CD4-positive, alpha-beta T cell treated with Interleukin-1 beta for 1 hour (primary cell): ENCODE measurements at places on chromosomes 16 and 17.

DNA sequence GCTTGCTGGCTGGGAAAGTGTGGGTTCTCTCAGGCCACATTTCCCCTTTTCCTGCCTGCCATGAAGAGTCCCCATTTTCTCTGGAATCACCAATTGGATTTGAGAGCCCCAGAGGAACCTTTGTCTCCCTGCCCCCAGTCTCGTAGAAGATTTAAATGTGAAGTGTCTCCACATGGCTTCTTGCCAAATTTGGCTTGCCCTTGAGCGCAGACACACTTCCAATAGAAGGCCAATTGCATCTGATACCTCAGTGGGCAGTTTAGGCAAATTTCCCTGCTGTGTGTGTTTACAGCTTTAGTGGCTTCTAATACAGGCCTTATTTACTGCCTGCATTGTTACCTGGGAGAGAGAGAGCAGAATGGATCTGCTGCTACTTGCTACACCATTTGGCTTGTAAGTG lies 29.7 kb downstream of the CDK5R1 start:
- no peak for DNase-seq

GRCh38 chr17:31272803-31273202 lies 24.2 kb downstream of the OMG start:
- DNase-seq = no peak

DNA sequence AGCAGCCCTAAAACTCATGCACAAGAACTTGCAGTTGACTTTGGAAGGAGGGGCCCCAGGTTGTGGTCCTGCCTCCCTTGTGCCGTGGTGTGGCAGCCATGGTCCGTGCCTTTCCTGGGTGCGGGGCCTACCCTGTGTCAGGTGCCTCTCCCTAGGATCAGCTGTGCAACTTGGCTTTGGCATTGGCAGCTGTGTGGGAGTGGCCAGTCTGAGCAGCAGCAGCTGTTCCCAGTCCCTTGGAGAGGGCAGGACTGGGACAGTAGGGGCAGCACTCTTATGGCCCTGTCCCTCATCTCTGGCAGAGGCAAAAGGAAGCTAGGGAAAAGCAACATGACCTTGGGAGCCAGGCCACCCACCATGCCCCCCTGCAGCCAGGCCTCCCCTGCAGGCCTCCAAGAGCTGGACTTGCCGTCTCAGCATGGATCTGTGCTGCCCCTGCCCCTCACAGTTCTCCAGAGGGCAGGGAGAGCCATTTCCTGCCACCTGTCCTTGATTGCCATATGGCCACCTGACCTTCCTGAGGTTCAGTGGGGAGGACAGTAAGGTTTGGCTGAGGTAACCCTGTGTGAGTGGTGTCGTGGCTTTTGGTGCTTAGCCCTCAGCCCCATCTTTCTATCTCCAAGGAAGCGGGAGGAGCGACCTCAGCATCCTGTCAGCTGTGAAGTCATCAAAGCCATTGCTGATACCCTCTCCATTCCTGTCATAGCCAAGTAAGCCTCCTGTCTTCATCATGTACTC lies 15.5 kb upstream of the NFATC3 start:
- peak; percentile 55 for DNase-seq

GRCh38 chr17:52201767-52202519 lies 43.4 kb upstream of the CA10 start:
- no peak for DNase-seq

DNA sequence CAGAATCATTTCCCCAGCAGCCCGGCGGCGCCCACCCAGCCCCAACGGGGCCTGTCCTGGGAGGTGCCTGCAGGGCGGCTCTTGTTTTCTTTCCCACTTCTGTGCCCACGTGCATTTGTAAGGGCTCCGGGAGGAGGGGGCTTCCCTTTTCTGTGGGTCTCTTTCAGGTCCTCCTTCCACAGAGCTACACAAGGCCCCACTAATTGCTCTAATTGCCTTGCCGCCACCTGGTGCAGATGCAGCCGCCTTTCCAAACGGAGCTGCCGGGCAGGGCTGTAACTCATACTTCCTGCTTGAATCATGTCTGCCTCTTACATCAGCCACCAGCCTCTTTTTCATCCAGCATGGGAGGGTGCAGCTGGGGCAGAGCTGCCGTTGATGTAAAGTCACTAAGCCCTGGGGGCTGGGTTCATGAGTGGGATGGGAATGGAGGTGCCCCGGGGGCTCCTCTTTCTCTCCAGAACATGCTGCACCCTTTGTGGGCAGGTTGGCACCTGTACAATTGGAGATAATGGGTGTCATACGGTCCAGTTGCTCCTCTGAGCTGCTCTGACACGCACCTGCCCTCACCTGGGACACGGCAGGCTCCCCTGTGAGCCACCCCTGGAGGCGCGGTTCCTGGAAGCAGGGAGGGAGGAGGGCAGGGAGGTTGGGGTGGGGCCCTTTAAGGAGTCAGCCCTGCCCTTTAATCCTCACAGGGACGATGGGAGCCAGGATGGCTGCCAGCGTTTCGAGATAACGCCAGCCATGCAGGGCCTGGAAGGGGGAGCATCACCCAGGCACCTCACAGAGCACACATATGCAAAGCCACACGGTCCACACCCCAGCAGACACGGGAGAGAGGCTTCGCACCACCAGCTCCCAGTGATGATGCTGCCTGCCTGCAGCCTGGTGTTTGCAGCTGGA lies 41.1 kb upstream of the KLHDC4 start:
- DNase-seq = peak; percentile 49

DNA sequence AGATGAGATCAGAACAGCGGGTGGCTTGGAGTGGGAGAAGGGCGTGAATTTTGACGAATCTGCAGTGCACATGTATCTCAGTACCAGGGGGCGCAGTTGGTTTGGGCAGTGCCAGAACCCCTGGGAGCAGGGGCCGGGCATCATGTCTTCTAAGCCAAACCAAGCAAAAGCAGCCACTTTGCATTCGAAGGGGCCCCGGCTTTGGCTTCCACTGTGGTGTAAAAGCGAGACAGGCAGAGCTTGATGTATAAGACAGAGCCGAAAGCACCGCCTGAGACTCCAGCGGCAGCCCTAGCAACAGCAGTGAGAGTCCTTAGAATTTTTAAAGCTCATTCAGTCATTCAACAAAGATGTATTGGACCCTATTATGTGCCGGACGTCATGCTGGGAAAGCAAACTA lies 3.8 kb upstream of the XYLT1 start:
- no peak for DNase-seq

GRCh38 chr17:56653877-56654276 lies 60.4 kb downstream of the NOG start:
- peak; percentile 67 for DNase-seq

GRCh38 chr16:27242398-27242797 lies 26.2 kb downstream of the NSMCE1 start:
- no peak for DNase-seq

DNA sequence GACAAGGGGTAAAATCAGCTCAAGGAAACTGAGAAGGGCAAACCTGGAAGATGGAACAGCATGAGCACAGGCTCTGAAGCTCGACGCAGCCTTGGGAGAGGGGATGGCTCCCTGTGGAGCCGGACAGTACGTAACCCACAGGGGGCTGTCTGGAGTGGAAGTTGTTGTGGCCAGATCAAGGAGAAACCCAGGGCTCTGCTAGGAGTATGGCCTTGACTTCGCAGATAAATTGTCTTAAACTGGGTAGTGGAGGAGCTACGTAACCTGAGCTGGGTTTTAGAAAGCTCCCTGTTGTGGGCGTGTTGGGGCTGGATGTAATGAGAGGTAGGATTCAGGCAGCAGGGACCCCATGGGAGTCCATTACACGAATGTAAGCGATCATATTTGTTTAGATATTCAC lies 25.5 kb upstream of the AXIN2 start:
- DNase-seq = no peak

DNA sequence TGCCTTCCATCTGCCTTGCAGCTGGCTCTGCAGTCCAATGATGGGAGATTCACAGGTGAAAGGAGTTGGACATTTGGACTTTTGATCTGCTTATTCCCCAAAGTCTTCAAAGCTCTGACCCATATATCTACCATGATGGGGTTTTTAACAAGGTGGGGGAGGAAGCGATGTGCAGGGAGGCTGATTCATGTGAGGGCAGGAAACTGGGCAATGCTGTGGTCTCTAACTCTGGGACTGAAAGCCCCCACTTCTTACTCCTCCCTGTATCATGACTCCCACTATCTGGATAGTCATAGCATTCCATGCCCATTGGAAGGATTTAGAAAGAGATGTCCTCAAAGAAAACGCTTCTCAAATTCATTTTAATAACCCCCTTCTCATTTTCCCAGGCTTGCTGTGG lies 16.3 kb downstream of the HOXB1 start:
- no peak for DNase-seq

GRCh38 chr17:82228278-82228841 lies 482 bp upstream of the SLC16A3 start:
- DNase-seq = peak; percentile 77

GRCh38 chr17:18859256-18859655 lies 1.3 kb downstream of the PRPSAP2 start:
- DNase-seq = no peak

GRCh38 chr16:77675464-77676324 lies 46.6 kb upstream of the NUDT7 start:
- DNase-seq = peak; percentile 64

GRCh38 chr17:37109731-37110710 lies 161.3 kb downstream of the AATF start:
- no peak for DNase-seq

DNA sequence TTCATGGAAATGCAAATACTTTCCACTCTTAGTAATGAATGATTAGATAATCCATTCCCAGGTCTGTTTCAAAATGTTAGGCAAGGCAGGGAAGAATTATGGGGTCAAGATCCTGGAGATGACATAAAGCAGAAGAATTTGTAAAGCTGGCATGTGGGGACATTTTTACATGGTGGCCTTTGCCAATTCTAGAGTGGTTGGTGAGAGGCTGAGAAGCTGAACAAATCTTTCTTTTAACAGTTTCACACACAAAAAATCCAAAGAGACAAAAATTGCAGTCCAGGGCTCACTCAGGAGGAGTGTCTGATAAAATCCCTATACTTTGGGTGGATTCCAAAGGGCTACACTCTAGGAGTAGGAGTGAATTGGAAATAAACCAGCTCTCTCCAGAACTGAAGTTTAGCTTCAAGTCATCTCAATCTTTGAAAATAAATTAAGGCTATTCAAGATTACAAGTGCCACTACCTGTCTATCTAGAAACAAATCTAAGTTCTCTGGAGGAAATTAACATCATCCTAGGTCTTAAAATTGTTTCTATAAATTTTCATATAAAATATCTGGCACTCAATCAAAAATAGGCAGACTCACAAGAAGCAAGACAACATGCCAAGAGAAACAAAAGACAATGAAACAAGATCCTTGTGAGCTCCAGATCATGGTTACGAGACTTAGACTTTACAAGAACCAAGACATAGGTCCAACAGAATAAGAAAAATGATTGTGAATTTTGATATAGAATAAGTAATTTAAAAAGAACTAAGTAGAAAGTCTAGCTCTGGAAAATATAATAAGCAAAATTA lies 113.0 kb upstream of the AXIN2 start:
- DNase-seq = no peak

- DNase-seq = no peak
Measured at GRCh38 chr16:77660311-77660710, 62.0 kb upstream of the NUDT7 start.

GRCh38 chr16:17972460-17972943 lies 364.0 kb downstream of the NPIPA8 start:
- DNase-seq = no peak

- no peak for DNase-seq
Measured at GRCh38 chr16:7646821-7647500, 314.3 kb downstream of the RBFOX1 start.

DNA sequence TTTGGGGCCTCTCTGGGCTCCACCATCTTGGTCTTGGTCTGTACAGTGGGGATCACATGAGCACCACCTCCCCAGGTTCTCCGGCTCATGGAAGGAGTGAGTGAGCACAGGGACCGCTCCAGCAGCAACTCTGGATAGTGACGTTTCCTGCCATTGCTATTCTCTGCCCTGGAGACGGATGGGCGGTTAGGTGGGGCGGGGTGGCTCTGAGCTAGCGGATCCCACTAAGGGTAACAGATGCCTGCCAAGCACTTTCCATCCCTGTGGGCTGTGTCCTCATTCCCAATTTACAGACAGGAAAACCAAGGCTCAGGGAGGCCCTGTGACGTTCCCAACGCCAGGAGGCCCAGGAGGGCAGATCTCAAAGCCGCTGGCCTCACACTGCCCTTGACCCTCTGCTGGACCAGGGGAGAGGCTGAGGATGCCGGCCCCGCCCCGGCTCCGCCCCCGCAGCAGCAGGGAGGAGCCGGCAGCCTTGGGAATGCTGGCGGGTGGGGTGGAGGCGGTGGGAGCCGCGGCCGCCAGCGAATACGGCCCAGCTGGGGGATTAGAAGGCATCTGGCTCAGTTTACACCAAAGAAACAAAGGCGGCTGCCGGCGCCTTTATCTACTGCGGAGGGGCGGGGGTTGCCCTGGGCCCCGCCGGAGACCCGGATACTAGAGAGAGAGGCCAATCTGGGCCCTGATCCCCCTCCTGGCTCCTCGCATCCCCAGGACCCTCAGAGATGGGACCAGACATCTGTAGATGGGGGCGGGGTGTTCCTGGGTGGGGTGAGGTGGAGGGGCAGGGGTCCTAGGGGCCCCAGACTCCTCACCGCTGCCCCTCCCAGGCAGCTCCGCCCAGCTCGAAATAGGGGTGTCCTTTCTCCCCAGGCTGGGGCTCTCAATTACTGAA lies 122.3 kb upstream of the CIBAR2 start:
- DNase-seq = no peak

- no peak for DNase-seq
Measured at GRCh38 chr16:72481419-72481818, 309.5 kb upstream of the PMFBP1 start.

DNA sequence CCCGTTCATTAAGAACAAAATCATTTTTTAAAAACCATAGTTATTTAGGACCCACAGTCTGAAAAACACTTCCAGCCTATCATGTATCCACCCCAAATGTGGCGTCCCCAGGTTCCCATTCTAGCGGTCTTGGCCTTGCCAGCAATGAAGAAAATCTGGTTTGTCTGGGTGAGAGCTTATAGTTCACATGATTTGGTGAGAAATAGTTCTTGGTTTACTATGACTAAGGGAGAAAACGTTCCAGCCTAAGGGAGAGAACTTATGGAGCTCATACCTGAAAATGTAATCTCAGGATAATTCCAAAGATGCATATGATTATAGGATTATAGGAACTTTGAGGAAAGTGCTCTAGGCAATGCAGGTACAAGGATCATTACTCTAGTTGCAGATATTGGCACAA lies 4.8 kb downstream of the MARVELD3 start:
- no peak for DNase-seq

- no peak for DNase-seq
Measured at GRCh38 chr17:9266031-9266680, 244.8 kb downstream of the NTN1 start.
